ENCODE measurements at places on chromosomes 2 and 18. TPM values are rescaled to one million over a fixed set of nuclear protein-coding genes. Genes with fewer than 3 reads are reported as not detected.

The SLC66A3 gene
- 10.4 TPM for total RNA-seq

DNA sequence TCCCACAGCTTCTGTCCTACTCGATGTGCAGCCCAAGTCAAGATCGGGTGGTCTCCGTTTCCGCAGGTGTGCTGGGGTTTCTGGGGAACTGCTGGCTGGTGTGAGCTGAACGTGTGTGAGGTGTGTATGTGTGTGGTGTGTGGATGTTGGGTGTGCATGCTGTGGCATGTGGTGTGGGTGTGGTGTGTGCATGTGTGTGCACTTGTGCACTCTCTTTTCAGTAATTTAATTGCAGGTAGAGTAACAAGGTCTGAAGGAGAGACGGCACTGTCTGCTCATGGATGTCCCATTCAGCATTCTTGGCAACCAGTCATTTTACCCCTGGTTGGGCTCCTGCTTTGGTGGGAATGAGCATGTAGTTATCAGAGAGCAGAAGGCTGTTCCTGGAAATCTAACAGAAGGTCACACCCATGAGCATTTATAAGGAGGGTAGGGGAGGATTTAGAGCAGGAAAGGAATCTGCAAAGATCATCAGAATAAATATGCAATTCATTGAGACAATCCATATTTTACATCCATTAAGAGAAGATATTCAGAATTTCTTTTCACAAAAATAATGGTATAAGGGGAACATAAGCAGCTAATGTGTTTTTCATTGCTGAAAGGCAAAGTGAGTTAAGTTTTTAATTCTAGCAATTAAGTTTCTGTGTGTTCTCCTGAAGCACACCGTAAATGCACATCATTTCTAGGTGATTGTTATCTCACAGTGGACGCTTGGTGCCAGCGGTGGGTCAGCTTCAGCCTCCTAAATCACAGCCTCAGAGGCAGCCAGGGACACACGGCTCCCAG, 60.7 kb downstream of the ADI1 start:
- DNase-seq, result no peak

The SMAD7 gene
- 22.4 TPM for total RNA-seq

GRCh38 chr2:63444565-63445288, 143.6 kb downstream of the WDPCP start:
- no peak for DNase-seq

The MRPS9 gene
- total RNA-seq, result 32.4 TPM

- DNase-seq, result no peak
These were observed 579.4 kb upstream of the LRATD1 start for GRCh38 chr2:14053105-14053504.

DNA sequence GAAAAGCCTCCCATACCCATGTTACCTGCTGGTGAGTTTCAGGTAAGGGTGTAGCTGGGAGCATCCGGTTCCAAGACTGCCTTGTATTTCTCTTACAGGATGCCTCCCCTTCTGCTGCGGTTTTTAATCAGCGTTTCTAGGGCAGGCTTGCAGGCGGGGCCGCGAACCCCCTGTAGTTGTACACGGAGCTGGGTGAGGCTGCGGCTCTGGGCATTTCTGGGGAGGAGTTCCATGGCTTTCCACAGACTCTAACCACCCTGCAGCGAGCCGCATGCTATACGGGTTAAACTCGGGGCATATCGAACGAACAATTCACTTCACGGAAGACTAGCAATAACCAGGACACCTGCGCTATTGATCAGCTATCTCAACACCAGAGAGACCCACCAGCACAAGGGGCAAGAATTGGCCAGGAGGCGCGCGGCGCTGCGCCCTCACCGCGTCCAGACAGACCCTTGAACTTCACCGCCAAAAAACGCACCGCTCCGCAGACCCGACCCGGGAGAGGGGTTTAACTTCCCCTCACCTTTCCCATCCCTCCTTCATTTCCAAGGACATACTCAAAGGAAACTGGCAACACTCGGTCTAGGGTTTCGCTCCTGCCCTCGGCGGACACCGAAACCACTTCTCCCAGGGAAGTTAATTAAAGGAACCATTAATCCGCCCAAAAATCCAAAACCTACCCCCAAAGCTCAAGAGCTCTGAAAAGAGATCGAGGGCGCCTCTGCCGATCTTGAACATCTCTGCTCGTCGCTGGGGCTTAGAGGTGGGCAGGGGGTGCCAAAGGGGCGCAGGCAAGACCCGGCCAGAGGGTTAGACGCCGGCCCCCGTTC, 909 bp downstream of the TGFA start:
- DNase-seq, result peak; percentile 62

DNA sequence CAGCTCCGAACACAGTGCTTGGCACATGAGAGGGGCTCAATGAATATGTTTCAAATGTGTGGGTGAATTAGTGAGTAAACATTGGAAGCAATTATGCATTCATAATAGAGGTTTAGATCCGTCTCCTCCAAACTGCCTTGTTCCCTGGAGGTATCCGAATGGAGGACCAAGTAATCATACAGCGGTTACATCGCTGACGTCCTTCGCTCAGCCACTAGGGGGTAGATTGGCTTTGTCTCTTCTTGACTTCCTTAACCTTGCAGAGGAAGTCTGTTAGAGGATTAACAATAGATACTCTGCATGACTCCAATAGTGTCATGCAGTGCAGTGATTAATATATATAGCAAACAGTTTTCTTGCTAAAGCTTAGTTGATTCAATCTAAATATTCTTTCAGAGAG, 517.0 kb downstream of the PTPRM start:
- no peak for DNase-seq

The KRTCAP3 gene
- 4.6 TPM for total RNA-seq

DNA sequence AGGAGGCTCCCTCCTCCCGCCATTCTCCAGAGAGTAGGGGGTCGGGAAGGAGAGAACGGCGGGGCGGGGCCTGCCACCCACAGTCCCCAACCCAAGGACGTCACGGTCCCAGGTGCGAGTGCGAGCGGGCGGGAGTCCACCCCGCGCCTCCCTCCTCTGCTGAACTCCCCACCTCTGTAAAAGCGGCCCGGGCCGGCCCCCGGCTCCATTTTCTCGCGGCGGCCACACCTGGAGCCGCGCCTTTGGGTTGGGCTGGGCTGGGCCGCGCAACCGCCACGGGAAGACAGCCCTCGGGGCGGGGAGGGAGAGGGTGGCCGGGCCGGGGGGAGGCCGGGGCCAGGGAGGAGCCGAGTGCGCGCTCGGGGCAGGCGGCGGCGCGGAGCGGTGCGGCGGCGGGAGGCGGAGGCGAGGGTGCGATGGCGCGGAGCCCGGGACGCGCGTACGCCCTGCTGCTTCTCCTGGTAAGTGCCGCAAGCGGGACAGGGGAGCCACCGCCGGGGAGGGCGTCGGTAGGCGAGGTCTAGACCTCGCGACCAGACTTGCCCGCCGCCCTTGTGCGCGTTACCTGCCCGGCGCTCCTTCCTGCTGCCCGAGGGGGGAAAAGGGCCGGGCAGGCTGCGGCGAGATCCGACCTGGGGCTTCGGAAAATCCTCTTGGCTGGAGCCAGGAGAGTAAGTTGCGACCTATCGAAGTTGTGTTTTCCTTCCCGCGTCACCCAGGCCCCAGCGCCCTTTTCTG, at the start of gene DSG2:
DSG2 (plus strand) TSS at position 342 of the 738 bp plus-strand sequence; CDS start at position 417, 75 bp downstream.
- DNase-seq, result peak; percentile 65

- no peak for DNase-seq
These were observed 495.5 kb upstream of the MYT1L start for GRCh38 chr2:2826621-2827020.

- no peak for DNase-seq
These were observed 3.5 kb downstream of the INHBB start for GRCh38 chr2:120349440-120349921.

- DNase-seq, result no peak
These were observed 190.0 kb downstream of the NAPG start for GRCh38 chr18:10715791-10716190.

- no peak for DNase-seq
These were observed 33.6 kb downstream of the MC4R start for GRCh38 chr18:60339018-60339417.

DNA sequence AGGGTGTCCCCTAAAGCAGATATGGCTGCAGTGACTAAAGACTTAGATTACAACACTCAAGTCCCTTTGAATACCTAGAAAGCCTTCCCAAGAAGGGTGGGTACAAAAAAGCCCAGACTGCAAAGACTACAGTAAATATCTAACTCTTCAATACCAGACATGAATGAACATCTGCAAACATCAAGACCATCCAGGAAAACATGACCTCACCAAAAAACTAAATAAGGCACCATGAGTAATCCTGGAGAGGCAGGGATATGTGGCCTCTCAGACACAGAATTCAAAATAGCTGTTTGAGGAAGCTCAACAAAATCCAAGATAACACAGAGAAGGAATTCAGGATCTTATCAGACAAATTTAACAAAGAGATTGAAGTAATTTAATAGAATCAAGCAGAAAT, 138.2 kb upstream of the OTOS start:
- DNase-seq, result no peak

DNA sequence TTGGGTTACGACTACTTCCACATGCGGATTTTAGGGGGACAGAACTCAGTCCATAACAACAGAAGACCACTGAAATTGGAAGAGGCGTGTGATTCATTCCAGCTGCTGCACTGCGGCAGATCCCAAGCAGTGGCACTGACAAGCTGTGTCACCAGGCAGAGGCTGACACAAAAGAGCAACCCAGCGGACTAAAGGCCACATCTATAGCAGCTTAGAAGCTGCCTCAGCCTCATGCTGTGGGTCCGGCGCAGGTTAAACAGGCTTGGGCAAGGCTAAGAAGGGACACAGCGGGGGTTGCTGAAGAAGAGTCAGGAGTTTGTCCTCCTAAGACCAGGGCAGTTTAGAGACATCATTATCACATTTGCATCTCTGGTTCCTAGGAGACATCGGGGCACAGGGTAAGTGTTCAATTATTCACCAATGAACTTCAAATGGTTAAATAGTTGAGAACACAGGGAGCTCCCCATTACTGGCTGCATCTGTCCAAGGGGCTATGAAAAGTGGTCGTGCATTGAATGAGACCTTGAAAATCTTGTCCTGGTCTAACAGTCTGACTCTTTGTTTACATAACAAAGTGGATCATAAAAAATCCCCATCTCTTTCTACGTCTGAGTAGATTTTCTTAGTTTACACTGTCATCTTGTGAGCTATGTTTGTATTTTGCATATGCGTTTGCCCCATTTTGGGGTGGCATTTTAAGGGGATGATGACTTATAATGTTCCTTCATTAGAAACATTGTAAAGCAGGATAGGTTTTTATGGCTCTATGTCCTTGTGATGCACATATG, 162.3 kb upstream of the TRIB2 start:
- DNase-seq, result no peak

GRCh38 chr2:80531319-80531718, 226.8 kb upstream of the LRRTM1 start:
- DNase-seq, result no peak

The LRP2 gene
- total RNA-seq, result 0.09 TPM

DNA sequence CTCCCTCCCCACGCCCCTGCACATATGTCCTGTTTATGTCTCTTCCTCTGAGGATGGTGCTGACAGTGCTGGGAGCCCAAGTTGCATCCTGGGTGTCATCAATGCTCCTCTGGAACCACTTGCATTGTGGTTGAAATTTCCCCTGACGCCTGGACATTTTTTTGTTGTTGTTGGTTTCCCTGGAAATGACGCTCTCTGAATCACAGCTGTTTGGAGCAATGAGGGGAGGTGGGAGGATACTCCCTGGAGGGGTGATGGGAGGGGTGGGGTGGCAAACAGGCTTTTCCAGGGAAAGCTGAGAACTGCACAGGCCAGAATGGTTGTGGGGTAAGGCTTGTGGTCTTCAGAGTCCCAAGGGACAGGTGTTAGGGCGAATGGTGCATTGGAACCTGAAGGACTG, 29.6 kb downstream of the CELF4 start:
- no peak for DNase-seq

The GPR35 gene
- 8.7 TPM for total RNA-seq

The ALPP gene
- not detected for total RNA-seq

DNA sequence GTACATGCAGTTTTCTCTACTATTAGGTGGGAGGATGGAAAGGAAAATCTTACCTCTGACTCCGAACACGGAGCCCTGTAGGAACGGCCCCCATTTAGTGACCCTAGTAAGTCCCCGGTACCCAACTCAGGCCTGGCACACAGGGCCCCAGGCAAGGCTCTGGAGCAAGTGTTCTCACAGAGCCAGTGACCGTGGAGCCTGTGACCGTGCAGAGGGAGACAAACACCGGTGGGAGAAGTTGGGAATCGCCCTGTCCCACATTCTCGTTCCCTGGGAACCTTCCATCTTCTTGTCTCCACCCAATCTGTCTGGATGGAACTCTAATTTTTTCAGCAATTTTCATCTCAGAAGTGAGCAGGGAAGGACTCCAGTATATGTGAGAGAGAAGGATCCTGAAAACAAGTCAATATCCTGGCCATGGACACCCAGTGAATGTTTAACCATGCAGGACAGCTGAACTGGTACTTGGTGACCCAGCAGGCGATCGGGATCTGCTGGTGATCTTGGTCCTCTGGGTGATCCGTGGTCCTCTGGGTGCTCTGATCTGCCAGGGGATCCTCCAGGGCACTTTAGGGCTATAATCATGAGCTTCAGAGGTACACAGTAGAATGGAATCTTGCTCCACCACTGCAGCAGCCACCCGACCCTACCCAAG, 348.6 kb upstream of the ID2 start:
- DNase-seq, result no peak

GRCh38 chr2:223365158-223365679, 236.9 kb downstream of the SCG2 start:
- DNase-seq, result no peak

The PPP1R1C gene
- total RNA-seq, result not detected

- no peak for DNase-seq
These were observed 504.0 kb downstream of the EPHA4 start for GRCh38 chr2:221068123-221068522.

The SNTG2 gene
- total RNA-seq, result 0.14 TPM

DNA sequence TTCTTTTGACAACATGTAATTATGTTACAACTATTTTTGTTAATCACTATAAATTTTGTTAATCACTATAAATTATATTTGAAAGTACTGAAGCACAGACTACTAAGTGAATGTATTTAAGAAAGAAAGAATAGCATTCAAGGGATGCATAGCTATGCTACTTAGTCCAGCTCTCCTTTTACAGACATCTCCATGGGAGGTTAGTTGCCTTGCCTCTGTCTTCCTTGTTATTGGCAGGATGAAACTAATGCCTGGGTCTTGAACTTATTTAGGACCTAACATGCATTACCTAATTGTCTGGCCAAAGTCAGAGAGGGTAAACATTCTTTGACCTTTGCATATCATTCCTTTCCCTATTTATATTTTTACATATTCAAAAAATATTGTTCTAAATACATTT, 519.5 kb downstream of the NRXN1 start:
- DNase-seq, result no peak

The KLHL29 gene
- total RNA-seq, result 3.7 TPM

The FASTKD2 gene
- 39.1 TPM for total RNA-seq

- no peak for DNase-seq
These were observed 83.5 kb upstream of the RANBP2 start for GRCh38 chr2:108635630-108636354.

The SPDYA gene
- 1.9 TPM for total RNA-seq

All from activated CD4-positive, alpha-beta T cell treated with anti-CD3 and anti-CD28 coated beads, Interleukin-2, amount 10 ng/mL, durations not matched to agents 24 days and 14 days (primary cell).